NCI-H2171 (cell line): ENCODE measurements at places on chromosomes 7 and 10.

- DNase-seq: no peak
Observed at GRCh38 chr10:75657351-75657750, 225.9 kb downstream of the LRMDA start.

- no peak for DNase-seq
Observed at GRCh38 chr7:25889765-25890164, 262.2 kb upstream of the NFE2L3 start.

DNA sequence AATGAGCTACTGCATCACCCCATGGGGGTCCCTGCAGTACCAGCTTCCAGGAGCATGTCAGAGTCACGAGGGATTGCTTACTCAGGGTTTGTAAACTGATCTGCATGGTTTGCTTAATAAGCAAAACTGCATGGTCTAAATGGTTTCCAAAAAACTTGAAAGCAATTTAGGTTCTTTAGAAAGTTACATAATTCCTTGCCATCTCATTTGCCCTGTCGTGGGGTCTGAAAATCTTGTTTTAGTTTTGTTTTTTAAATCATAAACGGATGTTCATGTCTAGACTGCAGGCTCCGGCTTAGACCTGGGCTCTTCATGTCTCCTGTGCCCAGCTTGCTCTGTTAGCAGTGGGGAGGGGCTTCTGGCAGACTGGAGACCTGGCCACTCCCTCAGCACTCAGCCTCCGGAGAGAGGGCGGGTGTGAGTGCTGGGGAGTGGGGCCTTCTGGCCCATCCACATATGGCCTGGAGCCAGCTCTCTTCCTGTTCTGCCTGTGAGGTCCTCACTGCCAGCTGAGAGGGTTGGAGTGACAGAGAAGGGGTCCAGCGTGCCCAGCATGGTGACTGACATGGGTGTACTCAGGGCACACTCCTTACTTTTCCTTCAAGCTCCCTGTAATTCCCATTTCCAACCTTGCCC is 17.5 kb downstream of the PRF1 start:
- peak; percentile 70 for DNase-seq

GRCh38 chr7:129774359-129774758 is 162.8 kb downstream of the NRF1 start:
- DNase-seq: peak; percentile 86

DNA sequence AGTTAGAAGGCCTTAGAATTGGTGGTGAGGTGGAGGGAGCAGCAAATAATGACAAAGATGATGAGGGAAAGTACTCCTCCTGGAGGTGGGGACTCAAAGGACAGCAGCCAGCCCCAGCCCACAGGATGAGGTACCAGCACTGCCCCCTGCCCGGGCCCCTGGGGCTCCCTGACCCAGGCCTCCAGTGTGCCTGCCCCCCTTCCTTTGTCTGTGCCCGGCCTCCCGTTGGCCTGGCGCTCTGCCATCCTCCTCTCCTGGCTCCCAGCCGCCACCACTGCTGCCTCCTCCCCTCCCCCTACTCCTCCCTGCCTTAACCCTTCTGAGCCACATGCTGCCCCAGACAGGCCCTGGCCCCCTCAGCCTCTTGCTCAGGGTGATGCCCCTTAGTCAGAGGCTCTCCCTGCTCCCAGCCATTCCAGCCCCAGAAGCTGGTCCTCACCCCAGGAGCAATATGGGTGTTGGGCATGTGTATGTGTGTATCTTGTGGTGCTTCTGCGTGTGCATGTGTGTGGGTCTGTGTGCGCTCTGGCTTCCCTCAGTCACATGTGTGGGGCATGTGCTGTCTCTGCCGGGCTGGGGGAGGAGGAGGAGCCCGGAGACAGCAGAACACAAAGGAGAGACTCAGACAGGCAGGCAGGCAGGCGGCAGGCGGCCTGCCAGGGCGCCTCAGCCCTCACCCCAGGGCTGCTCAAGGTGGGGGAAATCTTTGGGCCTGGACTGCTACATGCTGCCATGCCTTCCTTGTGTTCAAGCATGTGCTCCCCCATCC is 2.6 kb downstream of the LDB1 start:
- DNase-seq: peak; percentile 77

DNA sequence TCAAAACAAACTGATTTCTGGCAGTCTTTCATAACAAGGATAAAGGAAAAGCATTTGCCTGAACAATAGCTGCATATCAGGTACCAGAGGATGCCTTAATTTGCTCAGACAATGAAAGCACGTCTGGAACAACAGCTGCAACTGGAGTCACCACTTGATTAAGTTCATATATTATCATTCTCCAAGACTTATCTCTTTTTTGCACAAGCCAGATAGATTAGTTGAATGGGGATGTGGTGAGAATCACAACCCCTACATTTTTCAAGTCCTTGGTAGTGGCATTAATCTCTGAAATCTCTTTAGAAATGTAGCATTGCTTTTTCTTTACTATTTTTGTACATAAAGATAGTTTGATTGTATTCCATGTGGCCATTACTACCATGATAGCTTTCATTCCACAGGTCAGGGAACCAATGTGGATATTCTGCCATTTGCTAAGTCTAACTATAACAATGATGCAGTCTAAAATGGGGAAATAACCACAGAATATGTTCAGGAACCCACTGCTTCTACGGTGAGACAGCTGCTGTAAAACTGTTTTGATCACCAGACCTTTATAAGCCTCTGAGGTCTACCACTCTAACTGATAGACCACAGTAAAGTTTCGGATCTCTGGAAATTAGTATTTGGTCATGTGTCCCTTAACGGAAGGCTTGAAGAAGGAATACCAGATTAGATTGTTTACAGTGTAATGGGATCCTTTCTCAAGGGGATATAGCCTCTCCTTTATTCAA is 1176.2 kb downstream of the DNAJB9 start:
- DNase-seq: no peak

- no peak for DNase-seq
Observed at GRCh38 chr10:13298748-13299436, 972 bp downstream of the PHYH start.
